ENCODE measurements at places on chromosomes 2 and 18. TPM values are rescaled to one million over a fixed set of nuclear protein-coding genes. Genes with fewer than 3 reads are reported as not detected.

RAX gene
- not detected for total RNA-seq

PLA2R1 gene
- total RNA-seq: 13.6 TPM

HSPD1 gene
- total RNA-seq: 159 TPM

STAT1 gene
- 77.5 TPM for total RNA-seq

CLEC4F gene
- not detected for total RNA-seq

GAL3ST2 gene
- total RNA-seq: 0.09 TPM

TRIM43 gene
- not detected for total RNA-seq

RTP5 gene
- total RNA-seq: not detected

MEP1B gene
- total RNA-seq: not detected

MBD2 gene
- 112 TPM for total RNA-seq

TNFAIP6 gene
- 37.2 TPM for total RNA-seq

CNRIP1 gene
- total RNA-seq: 17.2 TPM

AMER3 gene
- total RNA-seq: under 0.01 TPM

SERPINB11 gene
- total RNA-seq: not detected

CCDC141 gene
- total RNA-seq: not detected

AQP4 gene
- not detected for total RNA-seq

KCMF1 gene
- total RNA-seq: 45.6 TPM

DLGAP1 gene
- total RNA-seq: 0.34 TPM

PSME4 gene
- 11.8 TPM for total RNA-seq

SCYGR3 gene
- total RNA-seq: not detected

KCNG3 gene
- not detected for total RNA-seq

SPOPL gene
- 7.6 TPM for total RNA-seq

CTAGE1 gene
- total RNA-seq: not detected

E2F6 gene
- total RNA-seq: 9.4 TPM

Measured in bronchial smooth muscle cell (primary cell).